ENCODE measurements at places on chromosomes 5 and 9.

- DNase-seq = no peak
Observed at GRCh38 chr5:78001197-78001596, 225.1 kb upstream of the TBCA start.

GRCh38 chr5:180975338-180975737 is 13.3 kb upstream of the BTNL3 start:
- DNase-seq = no peak

GRCh38 chr5:128534726-128535125 is 3.3 kb downstream of the FBN2 start:
- no peak for DNase-seq

GRCh38 chr5:148828511-148829247 is 2.3 kb downstream of the ADRB2 start:
- no peak for DNase-seq

- no peak for DNase-seq
Observed at GRCh38 chr9:19284729-19285128, 54.2 kb downstream of the DENND4C start.

DNA sequence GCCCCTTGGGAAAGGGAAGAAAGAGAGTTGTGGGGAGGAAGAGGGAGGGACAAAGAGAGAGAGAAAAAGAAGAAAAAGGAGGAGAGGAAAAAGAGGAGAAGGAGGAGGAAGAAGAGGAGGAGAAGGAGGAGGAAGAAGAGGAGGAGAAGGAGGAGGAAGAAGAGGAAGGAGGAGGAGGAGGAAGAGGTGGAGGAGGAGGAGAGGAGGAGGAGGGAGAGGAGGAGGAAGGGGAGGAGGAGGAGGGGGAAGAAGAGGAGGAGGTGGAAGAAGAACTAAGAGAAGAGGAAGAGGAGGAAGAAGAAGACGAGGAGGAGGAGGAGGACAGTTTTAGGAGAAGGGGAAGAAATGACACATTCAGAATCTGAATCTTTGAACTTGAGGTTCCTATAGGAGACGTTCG is 7.4 kb downstream of the SLC36A2 start:
- no peak for DNase-seq

DNA sequence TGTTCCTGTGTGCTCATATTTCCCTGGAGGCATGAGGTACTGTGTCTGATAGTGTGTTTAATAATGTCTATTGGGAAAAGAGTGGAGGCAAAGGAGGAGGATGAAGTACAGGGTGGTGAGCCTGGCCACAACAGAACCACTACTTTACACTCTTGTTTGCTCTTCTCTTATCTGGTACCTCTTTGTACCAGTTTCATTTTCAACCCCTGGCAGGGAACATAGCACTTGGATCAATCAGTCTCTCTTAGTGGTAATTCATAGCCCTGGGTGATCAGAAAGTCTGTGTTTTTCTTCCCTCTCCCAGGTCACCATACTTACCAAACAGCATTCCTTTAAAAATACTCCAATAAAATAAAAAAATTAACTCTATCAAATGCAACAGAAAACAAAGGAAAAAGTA is 105.4 kb downstream of the DMRT2 start:
- DNase-seq = no peak

DNA sequence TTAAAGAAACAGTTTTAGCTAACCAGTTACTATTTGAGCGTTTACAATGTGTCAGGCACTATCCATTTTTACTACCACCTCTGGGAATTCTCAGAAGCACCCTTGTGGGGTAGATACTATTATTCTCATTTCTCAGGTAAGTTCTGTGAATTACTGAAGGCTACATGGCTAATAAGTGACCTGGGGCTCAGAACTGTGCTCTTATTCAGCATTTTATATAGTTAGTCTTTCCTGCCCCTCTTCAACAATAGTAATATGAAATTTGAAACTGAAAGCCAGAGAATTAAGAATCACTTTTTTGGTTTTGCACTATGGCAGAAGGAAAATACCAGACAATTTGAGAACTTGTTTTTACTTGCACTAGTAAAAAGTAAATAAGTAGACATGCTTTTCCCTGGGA is 11.8 kb downstream of the ELL2 start:
- DNase-seq = no peak

GRCh38 chr5:172463031-172463430 is 8.7 kb upstream of the SH3PXD2B start:
- DNase-seq = no peak

- DNase-seq = no peak
Observed at GRCh38 chr9:107942291-107942690, 452.7 kb upstream of the KLF4 start.

- DNase-seq = no peak
Observed at GRCh38 chr9:135531096-135531495, 9.9 kb downstream of the LCN1 start.

DNA sequence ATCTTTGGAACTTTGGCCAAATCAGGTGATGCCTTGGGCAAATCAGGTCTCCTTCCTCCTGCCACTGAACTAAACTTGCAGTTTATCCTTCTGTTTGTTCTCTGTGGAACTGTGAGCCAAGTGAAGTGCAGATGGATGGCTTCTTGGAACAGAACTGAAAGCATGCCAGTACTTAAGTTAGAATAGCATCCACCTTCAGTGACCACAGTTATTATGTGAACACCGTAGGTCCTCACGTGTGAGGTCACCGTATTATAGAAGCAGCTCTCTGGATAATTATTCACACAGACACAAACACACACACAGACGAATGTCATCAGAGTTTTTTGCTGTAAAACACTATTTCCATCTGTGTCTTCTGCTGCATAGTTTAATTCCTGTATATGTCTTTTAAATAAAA is 162.6 kb downstream of the EFNA5 start:
- no peak for DNase-seq
